NCI-H1930 (cell line): ENCODE measurements at places on chromosomes 6 and 20.
A peak's percentile ranks its signal among the peaks of the same experiment; 100 is the strongest.

GRCh38 chr6:80725156-80725930 lies 618.9 kb downstream of the BCKDHB start:
- no peak for DNase-seq

- no peak for DNase-seq
These were observed 102.9 kb downstream of the CEBPB start for GRCh38 chr20:50293284-50294139.

DNA sequence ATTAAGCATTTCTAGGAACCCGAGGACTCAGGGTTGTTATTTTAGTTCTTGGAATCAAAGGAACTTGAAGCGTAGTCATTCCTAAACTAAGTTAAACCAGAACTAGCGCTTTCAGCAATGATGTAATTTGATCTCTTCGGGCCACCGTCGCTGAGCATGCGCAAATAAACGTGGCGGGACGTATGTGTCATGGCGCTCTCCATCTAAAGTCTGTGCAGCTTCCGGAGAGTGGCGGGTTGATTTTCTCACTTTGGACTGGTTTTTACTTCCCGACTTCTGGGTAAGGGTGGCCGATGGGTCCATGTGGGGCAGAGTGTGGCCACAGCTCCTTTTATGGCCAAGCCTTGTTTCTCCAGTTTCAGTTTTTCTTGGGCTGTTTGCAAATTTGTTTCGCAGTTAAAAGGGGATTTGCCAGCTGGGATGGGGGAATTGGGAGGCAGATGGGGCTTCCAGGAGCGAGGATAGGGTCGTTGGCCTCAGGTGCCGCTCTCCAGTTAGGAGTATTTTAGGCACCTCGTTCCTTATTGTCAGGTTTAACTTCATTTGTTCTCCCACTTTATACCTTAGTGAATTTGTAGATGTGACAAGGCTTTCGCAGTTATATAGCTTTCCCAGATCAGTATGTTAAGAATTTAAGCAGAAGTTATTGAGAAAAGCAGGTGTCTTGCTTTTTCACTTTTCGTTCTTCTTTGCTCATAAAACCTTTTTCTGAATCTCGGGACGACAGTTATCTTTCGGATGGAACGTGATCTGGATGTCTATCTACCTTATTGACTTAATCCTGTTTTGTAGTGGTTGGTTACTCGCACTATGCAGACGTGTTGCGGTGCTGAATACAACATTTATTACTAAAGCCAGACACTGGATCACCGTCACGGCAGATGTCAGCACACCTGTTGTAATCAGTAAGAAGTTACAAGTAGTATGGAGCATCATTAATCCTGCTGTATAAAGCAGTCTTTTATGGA lies at the start of gene CDKAL1:
Gene CDKAL1 (plus strand): TSS at position 163 of the 968 bp plus-strand sequence. CDS start 11,894 bp downstream, outside the sequence.
- DNase-seq: peak; percentile 76

GRCh38 chr6:45920819-45921511 lies 94.7 kb downstream of the CLIC5 start:
- DNase-seq: no peak

DNA sequence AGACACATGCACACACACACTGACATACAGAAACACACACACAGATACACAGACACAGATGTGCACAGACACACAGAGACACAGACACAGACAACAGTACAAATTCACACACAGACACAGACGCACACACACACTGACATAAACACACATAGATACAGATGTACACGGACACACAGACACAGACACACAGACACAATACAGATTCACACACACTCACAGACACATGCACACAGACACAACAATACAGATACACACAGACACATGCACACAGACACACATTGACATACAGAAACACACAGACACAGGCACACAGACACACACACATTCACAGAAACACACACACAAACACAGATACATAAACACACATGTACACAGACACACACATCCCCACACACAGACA lies 183.6 kb downstream of the SMOC2 start:
- no peak for DNase-seq

DNA sequence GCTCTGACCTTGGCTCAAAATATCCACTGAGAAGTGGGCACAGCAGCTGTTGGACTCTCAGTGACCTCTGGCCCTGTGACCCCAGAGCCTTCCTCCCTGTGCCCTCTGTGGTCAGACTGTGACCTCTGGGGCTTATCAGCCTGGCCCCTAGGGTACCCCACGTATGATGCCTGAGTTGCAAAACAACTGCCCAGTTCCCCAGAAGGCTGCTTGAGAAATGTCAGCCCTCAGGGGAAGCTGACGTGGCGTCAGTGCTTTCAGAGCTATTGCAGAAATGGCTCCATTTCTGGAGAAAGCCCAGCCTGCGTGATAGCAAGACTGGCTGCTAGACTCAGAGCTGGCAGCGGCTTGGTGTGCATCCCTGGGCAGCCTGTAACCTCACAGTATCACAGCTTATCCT lies 31.5 kb upstream of the TGM2 start:
- DNase-seq: no peak

- DNase-seq: no peak
These were observed 231.6 kb downstream of the THBS2 start for GRCh38 chr6:169022079-169022478.

DNA sequence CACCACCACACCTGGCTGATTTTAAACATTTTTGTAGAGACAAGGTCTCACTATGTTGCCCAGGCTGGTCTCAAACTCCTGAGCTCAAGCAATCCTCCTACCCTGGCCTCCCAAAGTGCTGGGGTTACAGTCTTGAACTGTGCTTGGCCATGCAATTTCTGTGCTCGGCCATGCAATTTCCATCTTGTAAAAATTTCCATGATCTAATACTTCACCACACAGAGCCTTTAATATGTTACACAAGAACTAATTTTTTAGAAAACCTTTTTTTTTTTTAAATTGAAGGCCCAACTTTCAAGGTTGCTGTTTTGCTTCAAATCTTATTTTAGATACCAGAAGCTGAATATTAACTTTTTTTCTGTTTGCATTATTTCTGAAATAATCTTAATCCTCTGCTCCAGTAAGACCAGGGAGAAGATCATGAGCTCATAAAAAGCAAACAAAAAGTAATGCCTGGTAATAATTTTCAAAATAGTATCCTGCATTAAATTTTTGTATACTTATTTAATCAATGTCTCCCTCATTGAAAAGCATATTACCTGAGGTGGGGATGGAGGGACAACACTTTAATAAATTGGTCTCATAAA lies 38.1 kb upstream of the ARMC2 start:
- no peak for DNase-seq

GRCh38 chr6:16754876-16755275 lies 6.4 kb downstream of the ATXN1 start:
- no peak for DNase-seq

DNA sequence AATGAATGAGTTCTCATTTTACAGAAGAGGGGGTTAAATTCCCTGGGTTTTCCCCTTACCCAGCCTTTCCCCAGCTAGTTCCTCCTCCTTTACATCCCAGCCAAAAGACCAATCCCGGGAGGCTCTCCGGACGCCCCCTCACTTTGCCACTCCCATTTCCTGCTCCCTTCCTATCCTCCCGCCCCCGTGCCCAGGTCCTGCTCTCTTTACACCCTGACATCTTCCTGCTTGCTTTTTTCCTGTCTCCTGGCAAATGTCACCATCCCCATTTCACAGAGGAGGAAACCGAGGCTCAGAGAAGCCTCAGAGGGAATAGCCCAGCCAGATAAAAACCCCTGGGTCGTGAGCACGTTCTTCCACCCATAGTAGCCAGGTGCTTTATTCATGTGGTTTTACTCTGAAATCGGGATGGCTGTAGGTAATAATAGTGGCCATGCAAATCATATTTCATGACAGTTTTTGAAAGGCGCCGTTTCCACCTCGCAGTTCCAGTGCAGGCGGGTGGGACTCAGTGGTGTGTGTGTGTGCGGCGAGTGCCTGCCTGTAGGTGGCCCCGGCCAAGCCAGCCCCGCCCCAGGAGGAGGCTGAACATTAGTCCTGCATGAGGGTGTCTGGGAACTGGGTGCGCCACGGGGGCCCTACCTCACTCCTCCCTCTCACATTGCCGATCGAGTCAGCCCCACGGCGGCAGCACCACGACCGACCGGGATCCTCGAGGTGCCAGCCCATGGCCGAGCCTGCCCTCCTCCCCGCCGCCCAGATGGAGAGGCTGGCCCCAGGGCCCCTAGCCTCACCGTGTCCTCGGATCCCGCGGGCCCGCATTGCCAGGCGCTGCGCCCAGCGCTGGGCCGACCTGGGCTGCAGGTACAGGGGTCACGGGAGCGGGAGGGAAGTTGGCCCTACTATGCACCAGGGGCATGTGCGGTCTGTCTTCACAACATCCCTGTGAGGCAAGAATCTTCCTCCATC lies at the start of gene ARHGAP40:
Gene ARHGAP40 (plus strand): TSS at position 594 of the 969 bp plus-strand sequence.
- DNase-seq: no peak

- DNase-seq: no peak
These were observed 6.9 kb upstream of the C20orf203 start for GRCh38 chr20:32680544-32681174.
